ENCODE measurements at places on chromosomes 5 and 9.

DNA sequence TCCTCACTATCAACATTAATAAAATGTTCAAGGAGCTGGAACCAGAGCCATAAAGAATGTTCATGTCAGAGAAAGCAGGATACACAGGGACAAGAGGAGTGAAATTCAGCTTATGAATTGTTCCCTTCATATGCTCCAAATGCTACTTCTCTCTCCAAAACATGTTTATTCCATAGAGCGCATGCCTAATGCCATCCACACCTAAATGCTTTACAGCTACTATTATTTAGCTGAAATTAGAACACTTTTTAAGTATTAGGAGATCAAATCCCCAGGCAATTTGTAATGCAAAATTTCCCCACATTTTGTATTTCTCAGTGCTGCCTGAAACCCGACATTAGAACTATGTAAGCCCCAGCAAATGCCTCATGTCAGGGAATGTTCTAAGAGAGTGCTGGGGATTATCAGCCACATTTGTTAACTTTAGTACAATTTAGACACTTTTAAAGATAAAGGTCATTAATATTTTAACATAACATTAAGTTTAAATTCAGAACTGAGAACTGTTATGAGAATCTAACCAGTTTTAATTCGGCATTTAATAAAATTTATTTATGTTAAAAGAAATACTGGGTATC is 75.5 kb downstream of the PPP2R2B start:
- DNase-seq: no peak

DNA sequence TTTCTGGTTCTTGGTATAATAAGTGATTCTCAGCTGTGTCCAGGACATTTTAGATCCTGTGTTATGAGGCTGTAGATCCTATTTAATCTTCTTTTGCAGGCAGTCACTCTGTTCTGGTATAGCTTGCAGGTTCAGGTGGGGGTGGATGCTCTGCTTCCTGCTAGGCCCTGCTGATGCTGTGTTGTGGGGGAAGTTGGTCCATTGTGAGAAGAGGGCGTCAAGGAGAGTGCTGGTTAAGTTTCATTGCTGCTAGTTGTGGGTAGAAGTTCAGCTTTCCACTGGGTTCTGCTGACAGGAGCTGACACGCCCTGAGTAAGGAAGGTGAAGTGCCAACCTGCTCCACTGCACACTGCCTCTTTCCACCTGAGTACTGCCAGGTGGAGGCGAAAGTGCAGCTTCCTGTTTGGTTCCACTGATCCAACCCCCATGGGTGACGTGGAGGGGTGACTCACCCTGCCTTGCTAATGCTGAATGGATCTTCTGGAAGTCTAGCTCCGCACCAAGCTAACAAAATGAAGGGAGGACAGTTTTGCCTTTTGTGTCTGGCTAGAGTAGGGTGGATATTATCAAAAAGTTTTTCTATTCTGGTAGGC is 16.3 kb downstream of the NMRK1 start:
- peak; percentile 66 for DNase-seq

GRCh38 chr5:1190837-1191239 is 10.6 kb upstream of the SLC6A19 start:
- no peak for DNase-seq

DNA sequence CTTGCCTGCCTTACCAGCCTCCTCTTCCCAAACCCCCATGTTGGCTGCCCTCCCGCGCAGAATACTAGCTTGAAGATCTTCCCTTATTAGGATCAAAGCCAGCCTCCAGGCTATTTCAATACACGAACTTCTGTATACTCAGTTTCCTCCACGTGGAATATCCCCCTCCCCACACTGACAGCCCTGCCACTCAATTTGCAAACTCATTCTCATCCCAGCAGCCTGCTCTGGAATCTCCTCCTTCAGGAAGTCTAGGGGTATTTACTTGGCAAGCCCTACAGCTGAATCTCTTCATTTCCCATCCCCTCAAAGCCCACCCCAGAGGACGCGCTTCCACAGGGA is 157.0 kb upstream of the SMIM23 start:
- no peak for DNase-seq

GRCh38 chr9:81685763-81686613 is 3.4 kb downstream of the TLE1 start:
- DNase-seq: no peak

DNA sequence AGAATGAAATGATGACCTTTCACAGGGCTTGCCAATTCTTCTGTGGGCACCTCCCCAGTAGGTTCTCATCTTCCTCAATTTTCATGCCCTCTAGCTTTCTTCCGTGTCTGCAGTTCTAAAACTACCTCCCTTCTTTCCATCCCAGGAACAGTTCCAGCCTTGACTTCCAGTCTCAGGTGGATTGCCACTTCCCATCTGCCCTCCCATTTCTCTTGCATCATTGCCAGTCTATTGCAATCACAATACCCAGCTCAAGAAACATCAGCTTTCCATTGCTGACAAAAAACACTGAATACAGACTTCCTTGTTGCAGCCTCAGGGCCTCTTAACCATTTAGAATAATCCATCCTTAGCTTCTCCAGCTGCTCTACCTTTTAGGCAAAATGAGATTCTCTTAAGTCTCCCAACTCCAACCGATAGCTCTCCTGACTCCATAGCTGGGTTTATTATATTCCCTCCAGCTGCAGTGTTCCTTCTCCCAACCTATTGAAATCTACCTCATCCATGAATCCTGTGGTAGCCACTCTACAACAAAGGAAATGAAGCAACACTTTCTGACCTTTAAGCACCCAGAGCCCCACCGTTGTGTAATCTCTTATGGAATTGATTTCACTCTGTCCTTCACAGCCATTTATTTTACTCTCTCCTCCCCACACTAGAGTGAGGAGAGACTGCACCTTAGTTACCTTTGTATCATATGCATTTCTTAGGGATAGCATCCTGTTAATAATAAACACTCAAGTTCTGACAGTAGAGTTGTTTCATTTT is 75.6 kb upstream of the PCA3 start:
- DNase-seq: no peak

DNA sequence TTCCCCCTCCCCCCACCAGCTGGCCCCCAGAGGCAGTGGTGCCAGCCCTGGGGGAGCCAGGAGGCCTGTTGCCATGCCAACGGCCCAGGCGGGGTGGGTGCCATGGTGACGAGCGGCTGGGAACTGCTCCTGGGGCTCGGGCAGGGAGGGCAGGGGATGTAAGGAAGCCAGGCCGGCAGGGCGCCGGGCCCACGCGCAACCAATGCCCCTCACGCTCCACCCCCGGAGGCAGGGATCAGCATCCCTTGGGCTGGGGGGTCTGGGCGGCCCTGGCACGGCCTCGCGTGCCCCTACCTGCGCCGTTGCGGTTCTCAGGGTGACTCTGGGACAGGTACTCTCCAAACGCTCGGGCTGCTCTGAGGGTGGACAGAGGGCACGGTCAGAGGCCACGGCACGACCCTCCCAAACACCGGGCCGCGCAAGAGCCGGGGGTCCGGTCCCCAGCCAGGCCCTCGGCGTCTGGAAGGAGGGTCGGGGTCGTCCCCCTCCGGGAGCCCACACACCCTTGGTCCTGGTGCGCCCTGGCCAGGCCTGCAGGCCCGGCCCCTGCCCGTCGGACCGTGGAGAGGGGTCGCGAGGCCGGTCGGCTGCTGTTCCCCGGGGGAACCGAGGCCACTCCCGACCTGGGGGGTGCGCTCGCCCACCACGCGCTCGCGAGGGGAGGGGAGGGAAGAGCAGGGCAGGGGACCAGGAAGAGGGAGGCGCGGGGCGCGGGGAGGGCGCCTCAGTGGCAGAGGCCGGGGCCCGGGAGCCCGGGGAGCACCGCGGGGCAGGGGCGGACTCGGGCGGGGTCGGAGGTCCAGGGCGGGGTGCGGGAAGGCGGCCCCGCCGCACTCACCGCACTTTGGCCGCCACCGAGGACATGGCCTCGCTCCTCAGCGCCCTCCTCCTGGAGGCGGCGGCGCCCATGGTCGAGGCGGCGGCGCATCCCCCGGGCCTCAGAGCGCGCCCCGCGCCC is 661 bp downstream of the NSMF start:
- DNase-seq: no peak

GRCh38 chr9:128072144-128073021 is 4.4 kb downstream of the SLC25A25 start:
- peak; percentile 20 for DNase-seq

GRCh38 chr5:171850324-171850947 is 64.8 kb downstream of the SMIM23 start:
- DNase-seq: no peak

GRCh38 chr5:100520348-100520747 is 14.8 kb upstream of the FAM174A start:
- DNase-seq: no peak

GRCh38 chr5:138662599-138662998 is 87.4 kb upstream of the HSPA9 start:
- DNase-seq: no peak

GRCh38 chr5:174292348-174292747 is 246.8 kb downstream of the NSG2 start:
- DNase-seq: no peak

- DNase-seq: no peak
Observed at GRCh38 chr5:150774145-150774544, 4.4 kb upstream of the SMIM3 start.

DNA sequence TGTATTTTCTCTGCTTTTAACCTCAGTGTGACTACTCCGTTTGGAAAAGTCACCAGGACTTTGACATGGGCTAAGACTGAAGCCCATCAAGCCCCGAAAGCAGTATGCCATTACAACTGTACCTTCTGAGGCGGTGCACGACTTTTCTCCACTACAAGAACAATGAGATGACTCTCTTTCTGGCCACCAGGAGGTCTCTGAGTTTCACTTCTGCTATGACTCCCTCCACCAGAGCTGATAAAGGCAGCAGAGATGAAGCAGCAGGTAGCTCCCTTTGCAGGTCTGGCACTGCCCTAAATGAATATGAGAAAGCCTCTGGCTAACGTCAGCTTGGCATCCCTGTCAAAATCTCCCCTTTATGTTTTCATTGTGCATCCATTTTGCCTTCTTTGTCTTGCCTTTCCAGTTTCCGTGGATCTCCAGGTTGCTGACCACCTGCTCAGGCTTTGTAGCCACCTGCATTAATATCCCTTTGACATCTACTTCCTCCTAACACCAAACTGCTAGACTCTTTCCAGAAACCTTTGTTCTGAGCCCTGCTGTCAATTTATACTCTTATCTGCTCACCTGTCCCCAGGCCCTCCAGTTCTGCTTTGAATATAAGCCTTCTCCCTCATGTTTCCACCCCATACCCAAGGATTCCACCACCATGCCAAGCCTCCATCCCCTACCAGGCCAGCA is 221.7 kb downstream of the ZNF608 start:
- DNase-seq: no peak

DNA sequence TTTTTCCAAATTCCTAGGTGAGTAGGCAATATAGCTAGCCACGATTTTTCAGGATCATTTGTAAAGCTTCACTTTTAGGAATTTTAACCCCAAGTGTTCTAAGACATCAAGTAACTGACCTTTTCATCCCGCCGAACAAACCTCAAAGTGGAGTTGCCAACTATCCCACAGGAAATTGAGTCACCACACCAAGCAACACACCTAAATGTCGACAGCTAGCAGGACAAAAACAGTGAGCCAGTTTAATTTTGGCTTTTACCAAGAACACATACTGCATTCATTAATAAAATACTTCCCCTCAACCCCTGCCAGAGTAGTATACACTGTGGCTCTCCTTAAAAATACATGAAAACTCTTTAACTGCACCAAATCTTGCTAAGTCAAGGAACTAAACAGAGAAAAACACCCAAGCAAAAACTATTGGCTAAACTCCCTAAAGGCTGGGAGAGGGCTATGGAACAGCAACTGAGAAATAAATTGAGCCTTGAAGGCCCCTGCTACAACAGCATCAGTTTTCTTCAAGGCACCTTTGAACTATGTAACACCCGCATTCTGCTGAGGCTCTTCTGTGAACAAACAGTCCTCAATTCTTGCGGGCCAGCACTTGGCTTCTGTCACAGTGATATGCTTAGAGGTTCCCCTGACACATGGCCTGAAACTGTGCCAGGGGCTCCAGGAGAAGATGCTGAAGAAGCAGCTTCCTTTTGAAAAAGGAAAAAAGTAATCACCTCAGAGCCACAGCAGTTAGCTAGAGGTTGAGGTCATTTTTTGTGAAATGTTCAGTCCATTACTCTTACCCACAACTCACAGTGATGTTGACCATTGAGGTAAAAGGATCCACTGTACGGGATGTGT is 459.6 kb downstream of the RAB3C start:
- no peak for DNase-seq

DNA sequence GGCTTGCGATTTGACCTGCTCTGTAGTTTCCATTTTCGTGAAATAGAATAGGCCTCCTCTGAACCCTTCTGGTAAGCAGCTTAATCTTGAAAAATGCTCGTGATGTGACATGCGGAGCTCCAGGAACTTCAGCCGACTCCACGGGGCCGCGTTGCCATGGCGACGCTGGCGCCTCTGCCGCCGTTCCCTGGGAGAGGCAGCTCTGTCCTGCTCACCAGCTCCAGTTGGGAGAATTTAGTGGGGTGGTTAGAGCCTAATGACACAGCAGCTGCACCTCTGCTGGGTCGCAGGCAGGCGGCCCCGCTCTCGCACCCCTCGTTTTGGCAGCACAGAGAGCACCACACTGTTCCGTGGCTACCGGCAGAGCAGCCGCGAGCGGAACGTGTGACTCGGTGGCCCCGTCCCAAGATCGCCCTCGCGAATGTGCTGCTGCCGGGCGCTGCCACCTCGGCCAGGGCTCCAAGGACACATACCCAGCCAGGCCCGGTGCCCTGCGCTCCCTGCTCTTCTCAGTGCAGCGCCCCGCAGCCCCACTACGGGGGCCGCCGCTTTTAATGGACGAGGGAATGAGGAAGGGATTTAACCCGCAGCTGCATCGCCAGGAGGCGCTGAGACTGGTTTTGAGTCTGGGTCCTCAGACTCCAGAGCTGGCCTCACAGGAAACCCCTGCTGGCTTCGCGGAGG is 131.2 kb upstream of the LMX1B start:
- no peak for DNase-seq

DNA sequence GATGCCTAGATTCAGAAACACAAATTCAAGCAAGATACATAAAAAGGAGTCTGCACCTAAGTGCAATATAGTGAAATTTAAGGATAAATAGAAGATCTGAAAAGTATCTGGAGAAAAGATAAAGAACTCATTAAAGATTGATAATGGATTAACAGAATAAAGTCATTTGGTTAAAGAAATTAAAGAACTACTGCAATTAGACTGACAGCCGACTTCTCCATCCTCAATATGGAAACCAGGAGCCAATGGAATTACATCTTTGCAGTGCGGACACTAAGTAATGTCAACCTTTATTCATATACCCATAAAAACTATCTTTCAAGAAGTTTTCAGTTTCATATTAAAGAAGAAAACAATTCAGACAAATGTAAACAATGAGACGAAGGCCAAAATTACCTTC is 81.0 kb downstream of the MRPL36 start:
- no peak for DNase-seq

DNA sequence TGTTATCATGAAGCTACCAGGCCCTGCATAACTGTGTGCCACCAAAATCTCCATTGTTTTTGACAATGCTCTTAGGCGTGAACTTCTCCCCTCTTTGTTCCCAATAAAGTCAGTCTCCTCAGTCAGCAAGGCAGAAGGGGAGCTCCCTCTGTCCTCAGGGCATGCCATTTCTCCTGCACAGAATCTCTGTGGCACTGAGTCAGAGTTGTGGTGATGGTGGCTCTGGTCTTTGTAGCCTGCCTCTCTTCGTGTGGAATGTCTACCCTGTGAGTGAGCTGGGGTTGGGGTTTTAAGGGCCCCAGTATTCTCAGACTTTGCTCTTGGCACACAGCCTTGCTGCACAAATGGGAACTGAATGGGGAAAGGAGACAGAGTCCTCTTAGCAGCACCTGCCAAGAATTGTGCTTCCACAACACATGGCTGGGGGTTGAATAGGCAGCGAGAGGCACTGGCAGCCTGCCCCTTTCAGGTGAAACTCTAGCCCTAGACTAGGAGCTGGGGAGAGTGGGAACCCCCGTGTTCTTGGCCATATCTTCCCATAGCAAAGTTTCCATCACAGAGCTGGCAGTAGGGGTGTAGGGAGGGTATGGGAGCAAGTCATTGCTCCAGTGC is 146.6 kb downstream of the SH3GL2 start:
- no peak for DNase-seq
